Lung microvascular endothelial cell (primary cell): ENCODE measurements at places on chromosomes 12 and 14. TPM values are rescaled to one million over a fixed set of nuclear protein-coding genes. Genes with fewer than 3 reads are reported as not detected.

The NABP2 gene
- total RNA-seq, result 17.5 and 21.1 TPM in 2 replicates

The ACOT4 gene
- total RNA-seq, result 0.44 and 0.99 TPM in 2 replicates

The NYNRIN gene
- 1.4 and 4.1 TPM in 2 replicates for total RNA-seq

The ZNF10 gene
- total RNA-seq, result 4.8 and 8.5 TPM in 2 replicates

GRCh38 chr14:33444136-33444535 is 505.5 kb downstream of the NPAS3 start:
- DNase-seq, result no peak

DNA sequence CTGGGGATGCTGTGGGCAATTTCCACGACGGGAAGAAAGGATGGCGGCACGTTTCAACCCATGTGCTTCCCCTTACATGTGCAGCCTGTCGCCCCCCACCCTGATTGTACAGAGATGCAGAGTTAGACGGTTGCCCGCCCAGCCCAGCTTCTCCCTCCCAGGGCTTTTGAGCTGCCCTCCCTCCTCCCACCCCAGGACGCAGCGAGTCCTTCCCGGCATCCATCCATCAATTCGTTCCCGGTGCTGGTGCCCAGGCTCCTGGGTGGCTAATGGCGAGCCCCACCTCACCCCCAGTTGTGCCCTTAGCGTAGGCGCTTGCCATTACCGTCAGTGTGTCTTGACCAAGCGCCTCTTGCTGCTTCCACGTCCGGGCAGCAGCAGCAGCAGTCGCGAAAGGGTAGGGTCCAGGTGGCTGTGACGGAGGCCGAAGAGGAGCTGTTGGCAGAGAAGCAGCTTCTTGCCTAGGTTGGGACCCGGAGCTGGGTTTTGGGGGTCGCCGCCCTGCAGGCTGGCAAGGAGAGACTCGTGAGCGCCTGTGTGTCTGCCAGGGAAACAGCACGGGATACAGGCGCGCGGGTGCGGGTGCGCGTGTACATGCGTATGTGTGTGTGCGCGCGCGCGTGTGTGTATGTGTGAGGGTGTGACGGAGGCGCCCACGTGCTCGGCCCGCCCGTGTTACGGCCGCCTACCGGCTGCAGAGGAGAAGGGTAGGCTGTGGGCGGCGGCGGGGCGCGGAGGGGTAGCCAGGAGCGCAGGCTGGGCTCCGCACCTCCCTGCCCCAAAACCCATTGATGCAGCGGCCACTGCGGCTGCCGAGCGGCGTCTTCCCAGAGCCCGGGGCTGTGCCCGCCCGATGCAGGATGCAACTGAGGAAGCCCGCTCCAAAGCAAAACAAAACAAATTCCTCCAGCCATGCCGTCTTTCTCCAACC is at the start of gene SLC6A15:
Gene SLC6A15 (minus strand): TSS at position 602 of the 931 bp plus-strand sequence. CDS start 20,679 bp downstream, outside the sequence.
- DNase-seq, result peak; percentile 71

DNA sequence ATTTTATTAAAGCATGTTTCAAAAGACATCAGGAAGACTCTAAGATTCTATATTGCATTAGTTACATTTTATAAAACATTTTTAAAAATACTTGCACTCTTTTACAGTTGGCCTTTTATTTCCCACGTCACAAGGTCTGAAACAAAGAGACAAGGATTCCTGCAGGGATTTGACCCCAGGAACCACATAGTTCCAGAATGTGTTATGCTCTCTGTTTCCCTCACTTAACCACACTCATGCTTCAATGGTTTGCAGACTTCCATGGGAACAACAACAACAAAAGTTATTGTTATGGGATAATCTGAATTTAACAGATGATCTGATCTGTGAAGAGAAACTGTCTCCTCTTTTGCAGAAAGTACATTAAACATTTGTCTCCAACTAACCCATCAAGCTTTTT is 104.3 kb upstream of the PPFIA2 start:
- no peak for DNase-seq

DNA sequence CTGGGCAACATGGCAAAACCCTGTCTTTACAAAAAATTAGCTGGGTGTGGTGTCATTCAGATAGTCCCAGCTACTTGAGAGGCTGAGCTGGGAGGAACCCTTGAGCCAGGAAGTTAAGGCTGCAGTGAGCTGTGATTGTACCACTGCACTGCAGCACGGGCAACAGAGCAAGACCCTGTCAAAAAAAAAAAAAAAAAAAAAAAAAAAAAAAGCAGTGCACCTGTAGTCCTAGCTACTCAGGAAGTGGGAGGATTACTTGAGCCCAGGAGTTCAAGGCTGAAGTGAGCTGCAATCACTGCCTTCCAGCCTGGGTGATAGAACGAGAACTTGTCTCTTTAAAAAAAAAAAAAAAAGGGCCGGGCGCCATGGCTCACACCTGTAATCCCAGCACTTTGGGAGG is 5.6 kb downstream of the REM2 start:
- no peak for DNase-seq

DNA sequence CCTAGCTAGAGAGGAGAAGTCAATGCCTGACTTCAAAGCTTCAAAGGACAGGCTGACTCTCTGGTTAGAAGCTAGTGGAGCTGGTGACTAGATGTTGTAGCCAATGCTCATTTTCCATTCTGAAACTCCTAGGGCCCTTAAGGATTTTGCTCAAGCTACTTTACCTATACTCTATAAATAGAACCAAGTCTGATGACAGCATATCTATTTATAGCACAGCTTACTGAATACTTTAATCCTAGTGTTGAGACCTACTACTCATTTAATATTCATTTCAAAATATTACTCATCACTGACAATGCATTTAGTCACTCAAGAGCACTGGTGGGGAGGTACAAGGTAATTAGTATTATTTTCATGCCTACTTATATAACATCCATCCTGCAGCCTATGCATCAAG is 137.2 kb upstream of the PELI2 start:
- no peak for DNase-seq

DNA sequence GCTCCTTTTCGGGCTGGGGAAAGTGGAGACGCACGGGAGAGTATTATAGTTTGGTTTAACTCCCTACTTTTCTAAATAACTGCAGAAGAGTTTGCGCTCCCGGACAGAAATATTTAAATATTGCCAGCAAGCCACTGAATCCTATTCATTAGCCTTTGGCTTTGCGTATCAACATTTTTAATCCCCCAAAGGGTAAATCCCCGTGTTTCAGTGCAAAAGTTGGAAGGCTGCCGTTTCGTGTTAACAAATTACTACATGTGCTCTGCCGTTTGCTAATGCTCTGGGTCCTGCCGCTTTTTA is 372 bp upstream of the DPF3 start:
- no peak for DNase-seq

DNA sequence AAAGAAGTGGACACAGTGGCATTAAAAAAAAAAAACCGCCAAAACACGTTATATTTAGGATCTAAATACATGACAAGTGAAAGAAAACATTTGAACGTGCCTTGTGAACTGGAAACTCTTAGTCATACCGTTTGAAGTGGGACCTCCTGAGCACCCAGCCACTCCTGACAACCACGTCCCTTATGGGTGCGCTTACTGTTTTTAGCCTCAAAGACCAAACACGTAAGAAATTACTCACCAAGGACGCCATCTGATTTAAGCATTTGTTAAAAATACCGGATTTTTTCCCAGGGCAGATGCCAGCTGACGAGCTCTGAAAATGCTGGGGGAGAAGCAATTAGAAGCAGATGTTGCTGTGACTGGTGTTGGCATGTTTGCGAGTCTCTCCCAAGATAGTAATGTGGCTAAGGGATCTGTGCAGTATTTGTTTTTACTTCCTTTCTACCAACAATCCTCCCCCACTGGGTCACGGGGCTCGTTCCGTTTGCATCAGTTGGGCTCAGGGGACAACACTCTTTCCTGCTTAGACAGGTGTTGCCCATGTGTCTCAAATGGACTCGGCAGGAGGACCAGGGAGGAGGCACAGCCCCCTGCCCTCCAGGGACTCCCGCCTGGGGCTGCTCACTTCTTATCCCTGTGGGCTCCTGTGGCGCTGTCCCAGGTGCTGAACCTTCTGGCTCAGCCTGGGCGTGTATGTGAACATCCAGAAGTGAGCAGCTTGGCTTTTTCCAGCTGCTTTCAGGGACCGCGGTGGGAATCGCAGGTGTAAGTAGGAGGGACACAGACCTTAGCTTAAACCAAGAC is 101.0 kb downstream of the BEGAIN start:
- DNase-seq, result peak; percentile 77

- DNase-seq, result peak; percentile 63
These were observed at the start of gene HOXC5 for GRCh38 chr12:54032627-54033100. HOXC5 (plus strand) TSS chr12:54033050; CDS start chr12:54033123, 73 bp downstream.

GRCh38 chr12:97503073-97503855 is 40.7 kb downstream of the RMST start:
- DNase-seq, result no peak

- no peak for DNase-seq
These were observed 18.0 kb upstream of the MAP3K9 start for GRCh38 chr14:70827347-70827746.

DNA sequence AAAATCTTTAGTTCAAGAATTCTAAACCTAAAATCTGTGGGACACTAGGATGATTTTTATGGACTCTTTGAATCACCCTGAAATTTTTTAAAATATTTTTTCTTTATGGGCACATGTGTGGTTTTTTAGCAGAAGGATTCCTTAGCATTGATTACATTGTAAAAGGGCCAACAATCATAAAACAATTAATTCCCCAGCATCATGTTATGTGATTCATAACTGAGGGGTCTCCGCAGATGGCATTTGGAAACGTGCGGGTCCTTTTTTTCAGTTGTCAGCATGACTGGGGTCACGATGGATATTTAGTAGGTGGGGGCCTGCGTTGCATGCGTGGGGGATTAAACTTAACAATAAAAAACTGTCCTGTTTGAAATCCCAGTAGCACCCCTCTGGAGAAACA is 52.5 kb downstream of the NTF3 start:
- no peak for DNase-seq

- no peak for DNase-seq
These were observed 5.0 kb downstream of the TAMALIN start for GRCh38 chr12:52011602-52012214.

DNA sequence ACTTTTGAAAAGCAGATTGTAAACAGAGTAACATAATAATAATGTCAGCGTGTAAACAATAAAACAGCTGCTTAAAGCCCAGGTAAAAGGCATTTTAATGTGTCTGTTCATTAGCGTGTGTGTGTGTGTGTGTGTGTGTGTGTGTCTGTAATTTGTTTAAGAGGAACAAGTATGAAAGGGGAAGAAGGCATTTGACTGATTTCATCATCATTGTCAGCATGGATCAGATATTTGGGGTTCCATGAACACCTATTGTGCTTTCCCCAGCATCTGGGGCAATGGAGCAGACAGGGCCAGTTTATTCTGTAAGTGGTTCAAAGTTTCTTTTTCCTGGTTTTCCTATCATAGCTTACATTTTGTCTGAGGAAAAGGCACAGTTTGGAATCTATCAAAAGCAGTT is 28.9 kb downstream of the SLC25A21 start:
- no peak for DNase-seq

DNA sequence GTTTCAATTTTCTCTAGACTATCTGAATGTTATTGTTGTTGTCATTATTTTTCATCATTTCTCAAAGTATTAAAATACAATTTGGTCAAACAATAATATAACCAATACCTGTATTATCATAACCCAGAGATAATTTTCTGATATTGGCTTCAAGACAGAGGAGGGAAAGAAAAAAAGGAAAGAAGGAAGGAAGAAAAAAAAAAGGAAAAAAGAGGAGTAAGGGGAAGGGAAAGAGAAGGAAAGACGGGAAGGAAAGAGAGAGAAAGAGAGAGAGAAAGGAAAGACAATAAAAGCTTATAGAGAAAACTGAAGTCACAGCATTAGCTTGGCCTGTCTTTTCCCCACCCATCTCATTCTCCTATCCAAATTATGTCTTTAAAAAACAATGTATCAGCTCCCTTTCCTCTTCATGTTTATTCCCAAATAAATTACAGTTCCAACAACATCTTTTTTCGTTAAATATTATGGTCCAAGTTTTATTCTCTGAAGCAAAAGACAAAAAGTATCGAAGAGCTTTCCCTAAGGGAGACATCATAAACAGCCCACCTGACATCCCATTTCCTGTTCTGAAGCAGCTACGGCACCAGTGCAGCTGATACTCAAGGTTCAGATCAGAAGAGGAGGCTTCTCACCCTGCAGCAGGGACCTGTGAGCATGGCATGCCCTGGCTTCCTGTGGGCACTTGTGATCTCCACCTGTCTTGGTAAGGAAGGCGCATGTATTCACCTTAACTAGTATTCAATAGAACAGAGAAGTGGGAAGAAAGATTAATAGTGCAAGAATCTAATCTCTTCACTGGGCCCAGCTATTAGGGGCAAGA is 308.3 kb downstream of the DAD1 start:
- DNase-seq, result no peak
